ENCODE measurements at places on chromosomes 1 and 21.

GRCh38 chr1:183880531-183881243 is 75.8 kb downstream of the RGL1 start:
- DNase-seq = no peak

DNA sequence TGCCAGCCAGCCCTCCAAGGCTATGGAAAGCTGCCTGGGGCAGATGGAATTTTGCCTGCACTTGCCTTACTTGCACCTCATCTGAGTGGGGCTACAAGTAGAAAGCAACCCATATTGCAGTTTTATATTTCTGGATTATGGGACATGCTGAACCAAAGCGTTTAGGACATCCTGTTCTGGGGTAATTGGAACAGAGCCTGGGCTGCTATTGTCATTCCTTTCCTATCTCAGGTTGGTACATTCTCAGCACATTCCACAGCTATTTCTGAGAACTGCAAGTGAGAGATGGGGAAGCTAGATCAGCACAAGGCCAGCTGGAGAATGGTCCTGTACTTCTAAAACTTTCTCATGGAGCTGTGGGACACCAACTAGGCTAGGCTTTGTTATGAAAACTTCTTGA is 713.8 kb downstream of the KCNT2 start:
- no peak for DNase-seq

GRCh38 chr21:42900446-42900845 is 7.3 kb downstream of the NDUFV3 start:
- DNase-seq = no peak

DNA sequence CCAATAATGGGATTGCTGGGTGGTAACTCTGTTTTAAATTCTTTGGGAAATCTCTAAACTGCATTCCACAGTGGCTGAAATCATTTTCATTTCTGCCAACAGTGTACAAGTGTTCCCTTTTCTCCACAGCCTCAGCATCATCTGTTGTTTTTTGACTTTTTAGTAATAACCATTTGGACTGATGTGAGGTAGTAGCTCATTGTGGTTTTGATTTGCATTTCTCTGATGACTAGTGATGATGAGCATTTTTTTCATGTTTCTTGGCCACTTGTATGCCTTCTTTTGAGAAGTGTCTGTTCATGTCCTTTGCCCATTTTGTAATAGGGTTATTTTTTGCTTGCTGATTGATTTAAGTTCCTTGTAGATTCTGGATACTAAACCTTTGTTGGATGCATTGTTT is 131.9 kb upstream of the B3GALT2 start:
- no peak for DNase-seq

DNA sequence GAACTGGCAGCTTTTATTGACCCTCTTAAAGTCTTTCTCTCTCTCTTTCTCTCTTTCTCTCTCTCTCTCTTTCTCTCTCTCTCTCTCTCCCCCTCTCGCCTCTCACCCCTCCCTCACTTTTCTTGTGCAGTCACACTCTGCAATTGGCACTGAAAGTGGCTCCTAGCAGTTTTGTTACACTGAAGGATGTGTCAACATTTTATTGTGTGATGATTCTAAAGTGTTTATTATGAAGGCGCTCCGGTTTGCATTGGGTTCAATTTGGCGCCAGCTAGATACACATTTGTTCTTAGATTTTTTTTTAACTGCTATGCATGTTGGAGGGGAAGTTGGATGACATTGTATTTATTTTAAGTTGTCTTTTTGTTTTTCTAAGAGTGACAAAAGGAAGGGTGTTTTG is 64.0 kb upstream of the CHRM3 start:
- no peak for DNase-seq

- DNase-seq = peak; percentile 41
Measured at GRCh38 chr1:9291914-9292360, 757 bp upstream of the SPSB1 start.

- DNase-seq = no peak
Measured at GRCh38 chr1:48570568-48570967, 98.6 kb upstream of the SPATA6 start.

DNA sequence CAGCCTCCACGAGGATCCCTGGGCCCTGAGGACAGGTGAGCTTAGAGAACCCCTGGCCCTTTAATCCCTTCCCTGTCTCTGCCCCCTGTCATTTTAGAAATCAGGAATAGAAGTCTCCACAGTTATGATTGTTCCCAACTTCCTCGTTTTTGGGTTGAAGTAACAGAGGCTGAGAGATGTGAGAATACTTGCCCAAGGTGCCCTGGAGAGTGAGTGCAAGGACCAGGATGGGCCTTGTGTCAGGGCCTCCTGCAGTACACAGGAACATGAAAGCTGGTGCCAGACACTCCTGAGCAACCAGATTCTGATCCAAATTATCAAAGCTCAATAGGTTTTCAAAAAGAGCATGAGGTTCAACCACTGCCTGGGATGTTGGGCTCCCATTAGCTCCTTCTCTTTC is 10.1 kb downstream of the HLX start:
- DNase-seq = no peak

DNA sequence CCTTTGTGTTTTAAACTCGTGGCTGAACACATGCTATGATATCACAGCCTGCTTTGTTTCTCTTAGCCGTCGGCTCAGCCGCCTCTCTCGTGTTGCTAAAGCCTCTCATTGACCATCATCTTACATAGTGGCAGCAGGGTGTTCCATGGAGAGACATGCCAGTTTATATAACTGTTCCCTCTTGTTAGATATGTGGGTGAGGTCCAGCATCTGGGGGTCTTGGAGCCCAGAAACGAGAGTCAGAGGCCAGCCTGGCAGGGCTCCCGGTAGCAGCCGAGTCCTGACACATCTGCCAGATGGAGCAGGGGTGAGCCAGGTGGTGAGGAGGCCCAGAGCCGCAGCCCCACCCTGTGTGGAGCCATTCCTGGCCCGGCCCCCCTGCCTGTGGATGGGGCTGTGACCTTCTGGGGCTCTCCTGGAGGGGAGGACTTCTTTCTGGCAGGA is 11.9 kb downstream of the PODN start:
- DNase-seq = no peak

DNA sequence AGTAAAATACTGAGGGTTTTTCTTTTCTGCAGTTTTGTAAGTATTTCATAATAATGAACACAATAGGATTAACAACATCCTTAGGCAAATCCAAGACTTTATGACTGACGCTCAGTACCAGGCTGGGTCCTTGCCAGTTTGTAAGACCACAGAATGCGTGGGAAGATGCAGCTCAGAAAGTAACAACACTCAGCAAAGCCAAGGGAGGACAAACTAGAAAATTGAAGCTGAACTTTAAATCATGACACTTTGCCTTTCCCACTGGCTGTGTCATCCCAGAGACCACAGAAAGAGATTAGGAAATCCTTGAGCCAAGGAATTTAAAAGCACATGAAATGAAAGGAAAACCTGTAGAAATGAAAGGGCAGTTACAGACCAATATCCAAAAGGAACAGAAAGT is 426.3 kb upstream of the CHRM3 start:
- DNase-seq = no peak

DNA sequence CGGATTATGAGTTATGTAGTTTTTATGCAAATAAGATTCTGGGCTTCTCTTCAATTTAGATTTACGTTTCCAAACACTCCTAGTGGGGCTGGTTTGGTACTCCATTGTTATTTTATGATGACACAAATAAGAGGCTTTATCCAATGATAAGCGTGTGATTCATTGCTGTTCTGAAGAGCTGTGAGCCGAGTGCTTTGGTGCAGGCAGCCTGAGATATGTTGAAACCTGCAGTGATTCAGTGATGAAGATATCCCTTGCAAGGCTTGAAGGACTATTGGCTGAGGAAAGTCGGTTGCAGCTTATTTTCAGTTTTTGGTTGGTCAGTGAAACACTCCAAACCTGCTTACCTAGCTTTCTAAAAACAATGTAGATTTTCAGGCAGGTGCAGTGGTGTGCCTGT is 112.2 kb downstream of the RYR2 start:
- DNase-seq = no peak

DNA sequence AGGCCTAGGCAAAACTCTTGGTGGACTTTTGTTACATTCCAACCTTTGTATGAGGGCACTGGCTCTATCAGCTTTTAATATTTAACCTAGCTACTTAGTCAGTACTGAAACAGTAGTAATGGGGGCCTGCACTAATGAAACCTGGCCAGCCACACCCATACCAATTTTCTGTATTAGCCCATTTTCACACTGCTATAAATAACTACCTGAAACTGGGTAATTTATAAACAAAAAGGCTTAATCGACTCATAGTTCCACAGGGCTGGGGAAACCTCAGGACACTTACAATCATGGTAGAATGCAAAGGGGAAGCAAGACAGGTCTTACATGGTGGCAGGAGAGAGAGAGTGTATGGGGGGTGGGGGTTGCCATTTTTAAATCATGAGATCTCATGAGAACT is 245.7 kb upstream of the RGS18 start:
- no peak for DNase-seq
